Fibroblast of skin of right biceps (primary cell): ENCODE measurements at places on chromosomes 16 and 17.

- no peak for DNase-seq
These were observed 4.8 kb upstream of the SP6 start for GRCh38 chr17:47855737-47856136.

DNA sequence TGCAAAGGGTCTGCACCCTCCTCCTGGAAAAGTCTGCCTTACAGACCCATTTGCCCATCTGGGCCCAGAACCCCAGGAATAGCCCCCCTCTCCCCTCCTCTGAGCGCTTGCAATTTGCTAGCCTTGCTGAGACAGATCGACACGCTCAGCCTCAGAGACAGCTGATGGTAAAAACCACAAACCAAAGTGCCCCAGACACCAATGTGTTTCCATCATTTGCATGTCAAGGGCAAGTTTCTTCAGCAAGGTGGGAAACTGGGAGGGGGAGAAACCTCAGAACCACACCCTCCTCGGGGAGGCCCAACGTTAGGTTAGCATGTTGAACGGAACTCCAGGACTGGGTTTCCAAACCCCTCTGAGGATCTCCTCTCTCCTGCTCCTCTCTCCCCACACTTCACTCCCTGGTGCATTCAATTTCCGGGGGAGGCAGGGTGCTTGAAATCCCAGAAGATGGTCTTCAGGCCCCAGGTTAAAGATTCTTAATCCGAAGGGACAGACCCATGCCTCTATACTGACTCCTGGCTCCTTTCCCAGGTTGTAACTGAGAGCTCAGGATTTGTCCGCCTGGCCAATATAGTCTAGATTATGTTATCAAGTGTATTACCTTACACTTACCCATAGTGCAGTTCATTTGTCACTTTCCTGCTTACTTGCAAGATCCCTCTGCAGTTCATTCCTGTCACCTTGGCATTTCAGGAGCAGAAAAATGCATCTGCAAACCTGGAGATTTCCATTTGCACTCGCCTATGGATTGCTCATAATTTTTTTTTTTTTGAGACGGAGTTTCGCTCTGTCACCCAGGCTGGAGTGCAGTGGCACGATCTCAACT, 1.3 kb upstream of the CUEDC1 start:
- no peak for DNase-seq

DNA sequence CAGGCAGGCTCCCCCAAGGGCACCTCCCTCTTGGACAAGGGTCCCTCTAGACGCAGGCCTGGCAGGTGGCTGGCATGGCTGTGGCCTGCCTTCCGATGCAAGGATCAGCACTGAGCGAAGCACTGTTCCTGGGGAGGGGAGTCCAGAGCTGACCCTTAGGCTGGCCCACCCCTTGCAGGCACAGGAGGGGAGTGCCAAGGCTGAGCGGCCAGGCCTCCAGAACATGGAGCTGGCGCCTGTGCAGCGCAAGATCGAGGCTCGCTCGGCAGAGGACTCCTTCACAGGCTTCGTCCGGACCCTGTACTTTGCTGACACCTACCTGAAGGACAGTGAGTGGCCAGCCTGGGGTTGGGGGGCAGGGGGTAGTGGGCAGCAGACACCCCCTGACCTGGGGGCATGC, 16.8 kb upstream of the MYO15B start:
- DNase-seq: no peak

DNA sequence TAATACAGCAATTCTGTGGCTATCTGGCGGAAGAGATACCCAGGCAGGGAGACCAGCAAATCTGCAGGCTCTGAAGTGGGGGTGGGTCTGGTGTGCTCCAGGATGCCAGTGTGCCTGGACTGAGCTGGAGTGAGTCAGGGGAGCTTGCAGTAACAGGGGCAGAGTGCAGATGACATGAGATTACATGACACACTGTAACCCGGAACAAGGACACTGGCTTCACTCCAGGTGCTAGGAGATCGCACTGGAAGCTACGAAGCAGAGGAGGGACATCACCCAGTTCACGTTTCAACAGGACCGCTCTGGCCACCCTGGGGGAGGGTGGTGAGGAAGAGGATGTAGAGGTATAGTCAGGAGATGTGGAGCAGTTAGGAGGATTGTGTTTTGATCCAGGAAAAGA, 475.6 kb downstream of the CDH13 start:
- no peak for DNase-seq

DNA sequence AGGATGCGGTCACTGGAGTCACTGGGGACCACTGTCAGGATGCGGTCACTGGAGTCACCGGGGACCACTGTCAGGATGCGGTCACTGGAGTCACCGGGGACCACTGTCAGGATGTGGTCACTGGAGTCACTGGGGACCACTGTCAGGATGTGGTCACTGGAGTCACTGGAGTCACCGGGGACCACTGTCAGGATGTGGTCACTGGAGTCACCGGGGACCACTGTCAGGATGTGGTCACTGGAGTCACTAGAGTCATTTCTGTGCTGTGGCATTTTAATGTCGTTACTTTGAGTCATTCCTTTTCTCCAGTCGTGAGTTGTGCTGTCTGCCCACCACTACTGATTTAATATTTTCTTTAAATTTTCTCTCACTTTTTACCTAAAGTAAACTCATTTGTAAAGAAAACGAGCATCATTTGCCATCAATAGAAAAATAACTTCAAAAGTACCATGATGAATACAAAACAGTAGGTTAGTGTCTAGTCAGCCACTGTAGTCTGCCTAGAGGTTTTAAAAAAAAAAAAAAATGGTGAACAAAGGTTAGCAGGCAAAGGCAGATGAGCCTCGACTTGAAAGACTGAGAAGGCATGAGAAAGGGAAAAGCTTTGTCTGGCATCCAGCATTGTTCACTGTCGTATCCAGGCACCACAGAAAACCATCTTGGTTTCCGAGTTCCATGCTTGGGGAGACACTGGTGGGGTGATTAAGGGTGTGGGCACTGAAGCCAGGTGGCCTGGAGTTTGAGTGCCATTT, 346.6 kb downstream of the SNX29 start:
- peak; percentile 19 for DNase-seq

DNA sequence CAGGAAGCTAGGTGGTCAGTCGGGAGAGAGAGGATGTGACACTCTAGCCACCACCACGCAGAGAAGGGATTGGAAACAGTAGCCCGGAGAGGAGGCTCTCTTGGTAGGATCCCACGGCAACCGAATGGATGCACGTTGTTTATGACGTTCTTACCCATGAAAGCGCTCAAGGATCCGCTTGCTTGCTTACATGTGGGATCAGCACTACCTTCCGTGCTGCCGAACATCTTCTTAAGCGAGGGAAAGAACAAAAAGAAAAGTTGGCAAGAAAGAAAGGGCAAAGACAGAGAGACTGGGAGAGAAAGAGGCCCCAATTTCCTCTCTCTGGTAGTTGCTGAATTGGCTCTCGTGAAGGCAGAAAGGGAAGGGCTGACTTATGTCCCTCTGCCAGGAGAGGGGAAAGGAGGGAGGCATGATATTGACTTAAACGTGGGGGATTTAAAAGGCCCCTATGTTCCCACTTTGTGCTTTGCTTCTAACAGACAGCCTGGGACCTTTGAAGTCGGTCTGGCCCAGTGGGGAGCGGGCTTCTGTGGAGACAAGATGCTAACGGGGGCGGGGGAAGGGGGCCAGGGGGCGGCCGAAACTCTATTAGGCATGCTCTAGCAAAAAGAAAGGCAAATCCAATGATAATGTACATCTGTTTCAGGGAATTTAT, 35.4 kb downstream of the SNX20 start:
- DNase-seq: no peak

- DNase-seq: no peak
These were observed 416.0 kb downstream of the WWOX start for GRCh38 chr16:78515421-78515820.

DNA sequence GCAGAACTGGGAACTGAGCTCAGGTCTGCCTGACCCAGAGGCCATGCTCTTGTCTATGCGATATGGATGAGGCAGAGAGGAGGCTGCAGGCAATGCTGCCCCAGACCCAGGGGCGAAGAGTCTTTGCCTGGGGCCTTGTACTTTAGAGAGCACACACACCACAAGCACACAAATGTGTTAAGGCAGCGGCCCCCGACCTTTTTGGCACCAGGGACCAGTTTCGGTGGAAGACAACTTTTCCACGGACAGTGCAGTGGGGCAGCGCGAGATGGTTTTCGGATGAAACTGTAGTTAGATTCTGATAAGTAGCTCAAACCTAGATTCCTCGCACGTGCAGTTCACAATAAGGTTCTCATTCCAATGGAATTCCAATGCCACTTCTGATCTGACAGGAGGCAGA, 6.7 kb downstream of the MT4 start:
- no peak for DNase-seq

DNA sequence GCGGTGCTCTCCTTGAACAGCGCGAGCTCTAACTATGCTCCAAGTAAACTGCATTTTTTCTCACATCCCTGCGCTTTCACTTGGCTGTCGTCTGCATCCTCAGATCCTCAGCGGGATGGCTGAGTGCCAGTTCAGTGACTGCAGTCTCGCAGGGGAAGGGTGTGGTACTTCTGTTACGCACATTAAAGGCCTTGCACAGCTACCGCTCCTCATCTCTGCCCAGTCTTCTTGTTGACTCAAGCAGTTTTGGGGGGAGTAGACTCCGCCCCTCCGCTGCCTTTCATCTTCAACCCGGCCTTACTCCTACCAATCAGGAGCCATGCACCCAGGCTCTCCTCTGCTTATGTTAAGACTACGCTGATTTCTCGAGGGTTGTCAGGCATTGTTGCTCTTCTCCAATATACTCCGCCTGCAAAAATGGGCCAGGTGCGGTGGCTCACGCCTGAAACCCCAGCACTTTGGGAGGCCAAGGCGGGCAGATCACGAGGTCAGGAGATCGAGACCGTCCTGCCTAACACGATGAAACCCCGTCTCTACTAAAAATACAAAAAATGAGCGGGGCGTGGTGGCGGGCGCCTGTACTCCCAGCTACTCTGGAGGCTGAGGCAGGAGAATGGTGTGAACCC, 10.0 kb downstream of the ATP5PD start:
- DNase-seq: peak; percentile 85

- DNase-seq: peak; percentile 15
These were observed 164.8 kb downstream of the HAPSTR1 start for GRCh38 chr16:9256196-9256595.

GRCh38 chr16:14456793-14457481, 173.1 kb downstream of the PARN start:
- peak; percentile 68 for DNase-seq

GRCh38 chr17:8285270-8286181, 2.9 kb upstream of the RANGRF start:
- DNase-seq: no peak

GRCh38 chr16:51524555-51525373, 373.7 kb upstream of the SALL1 start:
- DNase-seq: peak; percentile 34

DNA sequence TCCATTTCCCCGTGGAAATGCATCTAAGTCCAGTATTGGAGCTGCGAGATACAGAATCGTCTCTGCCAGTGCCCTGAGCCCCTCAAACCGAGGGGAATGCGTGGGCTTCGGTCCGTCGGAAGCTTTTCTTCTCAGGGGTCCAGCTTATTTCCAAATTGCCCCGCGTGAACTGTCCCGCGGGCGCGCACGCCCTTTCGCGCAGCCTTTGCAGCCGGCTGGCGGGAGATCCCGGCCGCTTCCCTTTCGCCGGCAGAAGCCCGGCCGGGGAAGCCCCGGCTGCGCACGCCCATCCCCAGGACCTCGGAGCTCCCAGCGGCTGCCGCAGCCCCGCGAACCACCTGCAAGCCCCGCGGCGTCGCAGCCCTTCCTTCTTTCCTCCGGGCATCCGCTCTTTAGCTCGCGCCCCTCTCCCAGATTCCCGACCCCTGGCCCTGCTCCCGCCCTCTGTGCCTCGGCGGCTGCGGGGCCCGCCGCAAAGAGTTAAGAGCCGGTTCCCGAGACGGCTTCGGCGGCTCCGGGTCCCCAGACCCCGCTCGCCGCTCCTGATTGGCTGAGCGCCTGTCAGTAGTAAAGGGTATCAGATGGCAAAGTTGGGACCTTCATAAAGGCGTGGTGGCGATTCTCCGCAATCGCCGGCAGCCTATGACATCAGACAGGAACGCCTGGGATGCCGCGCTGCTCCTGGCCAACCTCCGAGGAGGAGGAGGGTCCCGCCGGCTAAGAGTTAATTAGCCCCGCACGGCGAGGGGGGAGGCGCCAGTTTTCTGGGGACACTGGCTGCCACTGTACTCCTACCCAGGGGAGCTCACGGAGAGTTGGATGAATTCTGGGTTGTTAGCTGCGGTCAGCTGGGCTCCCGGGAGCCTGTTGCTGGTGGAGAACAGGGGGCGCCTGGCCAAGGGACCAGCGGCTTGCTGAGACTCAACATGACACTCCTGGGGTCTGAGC, at the start of gene MYOCD:
TSS of gene MYOCD (plus strand) at position 628 of the 948 bp plus-strand sequence. CDS start at position 927, 299 bp downstream.
- DNase-seq: peak; percentile 69

DNA sequence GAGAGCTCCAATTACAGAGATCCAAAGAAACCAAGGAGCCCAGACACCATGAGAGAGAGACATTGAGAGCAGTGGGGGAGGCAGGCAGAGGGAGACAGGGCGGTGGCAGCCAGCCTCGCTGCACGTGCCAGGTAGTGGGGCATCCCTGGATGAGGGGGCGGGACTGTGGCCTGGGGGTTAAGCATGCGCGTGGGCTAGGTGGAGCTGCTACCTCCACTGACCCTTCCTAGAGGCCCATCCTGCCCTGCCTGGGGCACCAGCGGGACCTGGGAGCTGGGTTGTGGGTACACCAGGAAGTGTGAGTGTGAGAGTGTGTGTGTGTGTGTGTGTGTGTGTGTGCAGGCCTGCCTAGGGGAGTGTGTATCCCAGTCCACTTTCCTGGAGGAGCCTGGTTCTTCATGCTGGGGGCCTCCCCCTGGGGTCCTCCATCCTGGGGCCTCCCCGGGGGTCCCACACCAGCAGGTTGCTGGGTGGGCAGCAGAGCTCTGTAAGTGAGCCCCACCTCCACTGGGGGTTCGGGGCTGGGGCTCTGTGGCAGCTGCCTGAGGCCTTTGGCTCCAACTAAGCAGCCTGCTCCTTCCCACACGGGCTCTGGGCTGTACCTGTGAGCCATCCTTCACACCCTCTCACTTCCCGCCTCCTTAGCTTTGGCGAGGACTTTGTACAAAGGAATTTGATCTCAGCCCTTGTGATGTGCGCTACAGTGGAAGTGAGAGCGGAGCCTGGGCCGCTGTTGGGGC, 127.4 kb downstream of the IRF8 start:
- no peak for DNase-seq

DNA sequence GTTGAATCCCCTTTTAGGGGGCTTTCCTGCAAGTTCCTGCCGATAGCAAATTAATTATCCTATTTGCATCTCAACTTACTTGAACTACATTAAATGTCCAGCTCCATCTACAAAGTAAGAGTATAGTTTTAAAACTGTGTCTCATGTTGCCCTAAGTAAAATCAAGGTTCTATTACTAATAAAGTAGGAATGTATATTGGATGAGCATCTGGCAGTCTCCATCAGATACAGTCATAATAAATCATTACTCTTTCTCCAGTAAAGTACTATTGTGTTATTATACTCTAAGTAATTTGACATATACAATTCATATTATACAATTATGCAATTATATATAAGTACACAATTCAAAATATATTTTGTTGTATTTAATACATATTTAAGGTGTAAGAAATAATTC, 249.3 kb downstream of the CEP112 start:
- DNase-seq: peak; percentile 25
